Osteocyte (in vitro differentiated cells): ENCODE measurements at places on chromosomes 2 and 18. TPM values are rescaled to one million over a fixed set of nuclear protein-coding genes. Genes with fewer than 3 reads are reported as not detected.

SMYD1 gene
- total RNA-seq = not detected in 2 replicates

SLC5A7 gene
- total RNA-seq = not detected in 2 replicates

MC5R gene
- not detected in 2 replicates for total RNA-seq

KIF5C gene
- total RNA-seq = 10.2 and 10.7 TPM in 2 replicates

RPRM gene
- not detected in 2 replicates for total RNA-seq

SIX3 gene
- total RNA-seq = not detected in 2 replicates

- no peak for DNase-seq
Observed at GRCh38 chr18:67001052-67001451, 397.2 kb upstream of the CDH19 start.

DNA sequence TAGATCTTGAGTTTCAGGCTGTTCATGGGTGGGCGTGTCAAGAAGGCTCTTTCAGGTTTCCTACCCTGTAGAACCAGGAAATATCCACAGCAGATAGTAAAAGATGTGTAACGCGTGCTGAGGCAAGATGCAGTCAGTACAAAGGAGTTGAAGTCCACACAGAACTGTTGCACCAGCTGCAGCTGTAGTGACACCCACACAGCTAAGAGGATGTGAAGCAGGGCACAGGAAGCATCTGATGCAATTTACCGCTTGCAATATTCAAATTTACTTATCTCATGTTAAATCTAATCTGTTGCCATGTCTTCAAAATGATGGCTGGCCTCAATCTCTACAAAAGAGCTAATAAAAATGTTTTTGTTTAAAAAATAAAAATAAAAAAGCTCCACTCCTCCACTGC lies 132.8 kb downstream of the ARHGAP15 start:
- DNase-seq = no peak

DNA sequence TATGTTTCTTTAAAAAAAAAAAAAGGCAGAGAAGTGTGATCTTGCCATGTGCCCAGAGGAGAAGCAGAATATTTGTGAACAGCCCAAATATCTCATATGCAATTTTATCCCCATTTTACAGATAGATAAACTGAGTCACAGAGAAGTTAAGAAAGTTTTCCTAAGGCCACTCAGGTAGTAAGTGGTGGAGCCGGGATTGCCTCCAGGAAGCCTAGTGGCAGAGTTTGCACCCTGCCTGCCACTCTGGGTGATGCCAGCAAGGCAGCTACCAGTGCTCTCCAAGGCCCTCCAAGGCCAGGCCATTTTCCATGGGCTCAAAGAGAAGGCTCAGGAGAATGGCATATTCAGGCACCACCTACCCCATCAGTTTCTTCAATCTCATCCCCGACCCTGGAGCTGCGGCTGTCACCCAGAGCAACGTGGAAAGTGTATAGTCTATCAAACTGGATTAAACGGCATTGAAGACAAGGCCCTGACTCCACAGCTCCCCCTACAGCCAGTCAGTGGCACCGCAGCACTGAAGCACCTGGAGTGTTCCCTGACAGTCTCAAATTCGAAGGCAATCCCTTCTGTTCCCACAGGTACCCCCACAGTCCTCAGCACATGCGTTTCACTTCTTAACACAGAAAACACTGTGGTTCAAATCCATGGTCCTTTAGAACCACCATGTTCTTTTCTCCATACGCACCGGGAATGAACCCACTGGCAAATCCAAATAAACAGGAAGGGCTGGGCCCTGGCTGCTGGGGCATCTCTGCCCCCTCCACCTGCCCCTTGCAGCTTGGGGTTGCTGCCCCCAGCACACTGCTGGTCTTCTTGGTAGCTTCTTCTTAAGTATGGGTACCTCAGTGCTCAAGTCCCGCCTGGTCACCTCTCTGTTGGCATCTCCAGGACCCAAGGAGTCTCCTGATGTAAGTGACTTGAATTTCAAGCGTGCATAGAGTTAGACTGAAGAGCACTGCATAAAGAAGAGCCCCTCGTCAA lies 175.3 kb downstream of the INHBB start:
- no peak for DNase-seq

DNA sequence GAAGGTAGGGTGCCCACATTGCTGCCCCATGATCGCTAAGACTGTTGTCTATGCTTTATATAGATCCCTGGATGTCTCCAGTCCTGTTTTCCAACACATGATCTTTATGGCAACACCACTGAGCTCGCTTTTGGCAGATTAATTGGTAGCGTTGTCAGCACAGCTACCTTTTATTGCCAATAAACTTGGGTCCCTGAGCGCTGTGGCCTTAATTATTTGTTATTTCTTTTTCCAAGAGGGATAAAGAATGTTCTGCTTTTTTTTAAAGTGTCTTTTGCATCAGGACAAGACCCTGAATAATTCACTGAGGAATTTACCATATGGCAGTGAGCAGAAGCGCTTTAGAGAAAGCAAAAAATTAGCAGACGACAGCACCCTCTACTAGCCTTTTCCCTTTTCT lies 113.5 kb downstream of the COLEC12 start:
- no peak for DNase-seq

- no peak for DNase-seq
Observed at GRCh38 chr2:234534515-234534914, 37.6 kb upstream of the ARL4C start.

- no peak for DNase-seq
Observed at GRCh38 chr2:118750959-118751565, 96.4 kb downstream of the EN1 start.

- peak; percentile 59 for DNase-seq
Observed at GRCh38 chr2:112150851-112151250, 12.7 kb downstream of the FBLN7 start.

GRCh38 chr2:17847236-17847635 lies 31.0 kb downstream of the MSGN1 start:
- DNase-seq = no peak

- DNase-seq = peak; percentile 66
Observed at GRCh38 chr2:20391951-20392699, 41.5 kb upstream of the PUM2 start.

- no peak for DNase-seq
Observed at GRCh38 chr2:168217920-168218319, 29.5 kb downstream of the STK39 start.

DNA sequence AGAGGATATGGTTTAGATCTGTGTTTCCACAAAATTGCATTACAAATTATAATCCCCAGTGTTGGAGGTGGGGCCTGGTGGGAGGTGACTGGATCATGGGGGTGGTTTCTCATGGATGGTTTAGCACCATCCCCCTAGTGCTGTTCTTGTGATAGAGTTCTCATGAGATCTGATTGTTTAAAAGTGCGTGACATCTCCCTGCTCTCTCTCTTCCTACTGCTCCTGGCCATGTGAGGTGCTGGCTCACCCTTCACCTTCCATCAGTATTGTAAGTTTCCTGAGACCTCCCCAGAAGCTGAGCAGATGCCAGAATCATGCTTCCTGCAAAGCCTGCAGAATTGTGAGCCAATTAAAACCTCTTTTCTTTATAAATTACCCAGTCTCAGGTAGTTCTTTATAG lies 33.1 kb downstream of the LHCGR start:
- no peak for DNase-seq

GRCh38 chr18:37442477-37442876 lies 123.1 kb downstream of the CELF4 start:
- DNase-seq = no peak

DNA sequence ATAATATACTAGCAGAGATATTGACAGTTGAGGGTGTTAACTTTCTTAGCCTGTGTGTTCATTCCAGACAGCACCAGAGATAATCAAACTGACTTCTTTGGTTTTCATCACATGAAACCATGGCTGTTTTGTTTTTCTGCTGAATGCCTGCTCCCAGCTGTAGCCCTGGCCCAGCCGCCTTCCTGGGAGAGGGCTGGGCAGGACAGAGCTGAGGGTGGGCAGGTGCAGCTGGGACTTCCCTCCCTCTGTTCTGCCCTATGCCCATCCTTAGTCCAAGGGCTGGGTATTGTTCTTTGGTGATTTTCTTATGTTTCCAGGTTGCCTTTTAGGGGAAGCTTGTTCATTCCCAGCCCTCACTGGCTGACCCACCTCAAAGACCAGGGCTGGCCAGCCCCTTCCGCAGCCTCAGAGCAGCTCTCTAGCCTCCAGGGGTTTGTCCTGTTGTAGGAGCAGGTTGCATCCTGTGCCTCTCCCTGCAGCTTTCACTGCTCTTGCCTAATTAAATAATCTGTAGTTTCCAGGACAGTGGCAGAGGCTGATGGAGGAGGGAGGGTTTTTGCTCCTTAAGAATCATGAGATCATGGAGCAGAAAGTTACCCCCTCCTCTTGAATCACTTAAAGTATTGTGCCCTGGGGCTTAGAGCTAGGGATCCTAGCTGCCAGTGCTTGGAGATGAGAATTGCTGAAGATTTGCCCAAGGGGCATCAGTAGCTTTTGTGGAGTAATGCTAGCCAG lies 61.4 kb downstream of the MTCL1 start:
- DNase-seq = peak; percentile 32

GRCh38 chr2:166419616-166419934 lies 43.8 kb upstream of the SCN9A start:
- DNase-seq = no peak

- DNase-seq = no peak
Observed at GRCh38 chr2:133012847-133013734, 343.1 kb upstream of the LYPD1 start.

GRCh38 chr2:159475793-159476192 lies 140.6 kb downstream of the BAZ2B start:
- no peak for DNase-seq

GRCh38 chr2:167484875-167485274 lies 596.6 kb downstream of the XIRP2 start:
- DNase-seq = no peak

- DNase-seq = peak; percentile 82
Observed at GRCh38 chr2:37858400-37858711, 66.7 kb upstream of the RMDN2 start.

- no peak for DNase-seq
Observed at GRCh38 chr2:230668184-230668938, 44.3 kb upstream of the CAB39 start.

DNA sequence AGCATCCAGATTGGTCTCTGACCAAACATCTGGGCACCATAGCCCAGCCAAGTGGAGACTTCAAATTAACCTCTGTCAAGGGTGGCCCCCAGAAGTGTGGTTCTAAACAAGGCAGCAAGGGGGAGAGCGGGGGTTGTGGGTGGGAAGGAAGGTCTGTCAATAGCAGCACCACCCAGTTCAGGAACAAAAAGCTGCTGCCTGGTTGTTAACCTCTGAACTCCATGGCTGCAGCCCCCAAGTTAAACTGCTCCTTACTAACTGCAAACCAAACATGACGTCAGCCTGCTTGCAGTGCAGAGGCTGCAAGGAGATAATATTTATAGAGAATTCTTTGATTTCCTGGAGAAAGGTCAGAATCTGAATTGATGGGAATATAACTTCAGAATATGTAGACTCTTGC lies 76.5 kb downstream of the ARL4C start:
- no peak for DNase-seq

DNA sequence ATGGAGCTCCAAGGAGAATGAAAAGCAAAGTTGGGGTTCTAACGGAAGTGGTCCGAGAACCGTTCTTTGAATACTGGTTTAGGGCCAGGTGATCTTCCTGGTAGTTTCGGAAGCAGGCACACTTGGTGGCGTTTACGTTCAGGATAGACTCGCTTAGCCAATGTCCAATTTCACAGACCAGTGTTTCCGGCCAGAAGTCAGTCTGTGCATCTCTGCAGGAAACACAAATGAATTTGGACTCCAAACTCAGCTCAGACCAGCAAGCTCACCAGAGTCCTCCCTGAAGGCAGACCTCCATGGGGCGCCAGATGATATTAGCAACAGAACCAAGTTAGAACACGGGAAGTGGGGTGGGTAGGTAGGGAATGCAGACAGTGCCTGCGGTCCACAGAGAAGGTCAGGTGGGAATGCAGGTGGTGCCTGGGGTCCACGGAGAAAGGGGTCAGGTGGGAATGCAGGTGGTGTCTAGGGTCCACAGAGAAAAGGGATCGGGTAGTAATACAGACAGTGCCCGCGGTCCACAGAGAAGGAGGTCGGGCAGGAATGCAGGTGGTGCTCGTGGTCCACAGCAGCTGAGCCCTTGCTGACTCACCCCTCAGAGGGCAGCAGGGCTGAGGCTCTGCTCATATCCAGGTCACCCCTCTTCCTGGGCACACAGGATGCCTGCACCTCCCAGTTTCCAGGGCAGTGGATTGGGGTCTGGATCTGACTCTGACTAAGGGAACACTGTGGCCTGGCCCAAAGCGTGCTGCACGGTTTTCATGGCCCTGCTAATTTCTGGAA lies 169.0 kb downstream of the MYT1L start:
- DNase-seq = no peak

DNA sequence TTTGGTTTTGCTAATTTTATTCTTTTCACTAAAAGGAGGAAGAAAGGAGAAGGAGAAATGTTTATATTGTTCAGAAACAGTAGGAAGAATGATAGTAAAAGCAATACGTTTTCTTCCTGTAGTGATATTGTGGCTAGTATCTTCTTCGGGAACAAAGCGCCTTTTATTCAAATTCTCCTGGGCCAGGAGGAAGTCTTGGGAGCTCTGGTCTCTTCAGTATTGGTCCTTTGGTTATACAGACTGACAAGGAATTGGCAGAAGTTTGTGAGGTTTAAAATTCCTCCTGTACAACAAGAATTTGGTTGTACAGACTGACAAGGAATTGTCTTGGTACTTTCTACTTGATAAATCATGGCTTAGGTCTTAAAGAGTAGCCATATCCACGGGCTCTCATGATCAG lies 9.9 kb downstream of the GIGYF2 start:
- DNase-seq = no peak

- peak; percentile 73 for DNase-seq
Observed at GRCh38 chr2:128667391-128667790, 348.7 kb upstream of the HS6ST1 start.
